GM23338 (cell line): ENCODE measurements at places on chromosomes 3 and 15. TPM values are rescaled to one million over a fixed set of nuclear protein-coding genes. Genes with fewer than 3 reads are reported as not detected.

- no peak for DNase-seq
Measured at GRCh38 chr3:217099-217813, 20.7 kb downstream of the CHL1 start.

DNA sequence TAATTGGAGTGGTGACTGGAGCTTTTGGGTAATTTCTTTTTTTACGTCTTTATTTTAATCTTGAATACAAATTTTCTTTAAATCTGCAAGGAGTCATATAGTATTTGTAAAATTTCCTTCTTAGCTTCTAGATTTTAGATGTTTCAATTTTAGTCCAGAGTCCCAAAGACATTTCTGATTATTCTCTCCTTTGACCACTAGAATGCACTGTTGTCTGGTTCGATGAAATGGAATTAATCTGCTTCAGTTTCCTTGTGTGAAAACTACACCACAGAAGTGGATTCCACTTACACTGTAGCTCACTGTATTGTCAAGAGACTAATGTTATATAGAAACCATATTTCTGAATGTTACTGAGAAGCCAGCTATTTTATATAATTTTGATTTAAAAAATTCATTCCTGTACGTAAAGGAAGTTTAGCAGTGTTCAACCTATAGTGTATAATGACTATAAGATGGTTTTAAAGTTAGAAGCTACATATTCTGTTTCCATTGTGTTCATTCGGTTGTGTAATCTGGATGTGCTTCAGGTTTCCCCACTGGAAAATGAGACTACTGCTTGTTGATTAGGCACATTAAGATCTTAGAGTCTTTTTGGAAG is 6.1 kb downstream of the GRAMD1C start:
- DNase-seq = peak; percentile 48

GRCh38 chr15:29871401-29871800 is 49.1 kb upstream of the TJP1 start:
- DNase-seq = no peak

DNA sequence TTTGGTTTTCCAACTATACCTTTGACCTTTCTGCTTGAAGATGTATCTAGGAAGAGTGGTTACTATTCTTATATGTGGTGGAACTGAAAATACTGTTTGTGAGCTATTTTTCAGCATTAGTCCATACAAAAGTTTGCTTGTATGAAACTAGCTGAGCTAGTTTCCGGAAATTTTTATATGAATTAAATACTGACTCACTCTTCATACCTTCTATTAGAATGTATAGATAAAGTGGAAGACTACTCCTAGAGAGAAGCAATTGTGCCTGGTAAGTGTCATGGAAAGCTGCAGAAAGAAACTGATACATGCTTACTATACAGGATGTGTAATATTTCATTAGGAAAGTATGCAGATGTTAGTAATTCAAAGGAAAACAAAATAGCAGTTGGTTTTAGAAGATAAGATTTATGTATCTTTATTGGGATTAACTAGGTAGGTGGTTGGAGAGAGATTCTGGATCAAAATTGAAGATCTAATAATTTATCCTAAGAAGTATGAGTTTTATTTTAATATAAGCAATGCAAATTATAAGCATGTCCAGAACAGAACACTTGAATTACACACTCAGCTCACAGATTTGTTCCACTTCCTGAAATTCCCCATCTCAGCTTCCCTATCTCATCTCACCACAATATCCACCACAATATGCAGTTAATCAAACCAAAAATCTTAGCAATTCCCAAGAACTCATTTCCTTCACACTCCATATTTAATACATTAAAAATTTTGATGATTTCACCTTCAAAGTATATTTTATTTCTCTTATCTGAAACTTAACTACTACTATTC is 82.8 kb downstream of the BCHE start:
- no peak for DNase-seq

GRCh38 chr3:113140876-113141275 is 70.5 kb upstream of the BOC start:
- DNase-seq = no peak

- DNase-seq = no peak
Measured at GRCh38 chr15:74387141-74387541, 19.7 kb upstream of the CYP11A1 start.

DNA sequence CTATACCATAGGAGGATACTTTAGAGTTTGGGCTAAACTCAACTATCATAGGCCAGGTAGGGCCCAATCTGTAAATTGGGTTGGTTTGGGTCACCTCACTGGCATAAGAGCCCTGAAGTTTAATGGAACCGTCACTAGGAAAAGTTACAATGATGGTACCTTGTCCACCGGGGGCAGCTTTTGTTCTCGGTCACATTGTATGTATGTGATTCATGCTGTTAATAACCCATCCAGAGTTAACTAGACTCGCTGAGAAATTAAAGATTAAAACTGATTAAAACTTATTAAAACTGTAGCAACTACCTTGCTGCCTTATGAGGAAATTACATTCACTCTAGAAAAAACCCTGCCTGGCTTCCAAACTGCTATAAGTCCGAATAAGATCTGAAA is 145.0 kb upstream of the TMCO5A start:
- DNase-seq = no peak

JAGN1 gene
- 22.5 and 23.7 TPM in 2 replicates for total RNA-seq

GRCh38 chr3:44932986-44933944 is 42.7 kb downstream of the ZDHHC3 start:
- no peak for DNase-seq

HTR3E gene
- not detected in 2 replicates for total RNA-seq

DNA sequence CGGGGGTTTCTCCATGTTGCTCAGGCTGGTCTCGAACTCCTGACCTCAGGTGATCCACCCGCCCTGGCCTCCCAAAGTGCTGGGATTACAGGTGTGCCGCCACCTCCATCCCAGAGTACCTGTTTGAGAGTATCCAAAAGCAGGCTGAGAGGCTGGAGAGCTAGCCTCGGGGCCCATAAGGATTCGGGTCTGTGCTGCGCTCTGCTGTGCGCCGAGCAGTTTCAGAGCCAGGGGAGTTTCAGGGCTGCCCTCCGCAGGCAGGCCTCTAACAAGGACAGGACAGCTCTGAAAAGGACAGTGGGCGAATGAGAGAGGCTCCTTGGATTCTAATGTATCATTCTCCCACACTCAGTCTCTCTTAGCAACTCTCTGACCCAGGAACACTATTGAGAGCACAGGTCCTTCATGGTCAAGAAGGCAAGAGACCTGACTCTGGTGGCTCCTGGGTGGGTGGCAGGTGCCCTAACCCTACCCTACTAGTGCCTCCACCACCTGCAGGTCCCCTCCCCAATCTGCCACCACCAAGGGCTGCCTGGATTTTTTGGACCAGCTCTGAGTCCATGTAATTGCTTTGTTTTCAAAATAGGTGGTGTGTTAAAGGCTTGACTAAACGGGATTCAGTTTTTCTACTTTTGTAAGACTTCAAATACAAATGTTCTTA is 27.8 kb downstream of the MAGEF1 start:
- DNase-seq = no peak

- DNase-seq = no peak
Measured at GRCh38 chr3:175184392-175184791, 325.3 kb downstream of the NAALADL2 start.

DNA sequence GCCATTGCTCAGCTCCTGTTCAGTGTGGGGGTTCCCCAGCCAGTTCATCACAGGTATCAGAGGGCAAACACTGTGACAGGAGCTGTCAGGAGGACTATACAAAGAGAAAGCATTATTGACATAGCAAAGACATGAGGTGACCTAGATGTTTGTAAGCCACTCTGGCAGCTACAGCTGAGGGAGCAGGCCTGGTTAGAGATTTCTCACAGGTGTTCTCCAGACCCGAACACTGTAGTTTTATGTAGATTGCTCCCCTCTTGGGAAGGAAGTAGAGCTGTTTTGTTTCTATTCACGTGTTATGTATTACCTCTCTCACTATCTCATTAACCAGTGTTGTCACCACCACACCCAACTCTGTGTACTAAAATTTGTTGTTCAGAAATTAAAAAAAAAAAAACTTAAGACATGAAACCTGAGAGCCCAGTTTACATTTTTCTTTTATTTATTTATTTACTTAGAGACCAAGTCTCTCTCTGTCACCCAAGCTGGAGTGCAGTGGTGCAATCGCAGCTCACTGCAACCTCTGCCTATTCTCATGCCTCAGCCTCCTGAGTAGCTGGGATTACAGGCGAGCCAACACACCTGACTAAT is 123.7 kb downstream of the RBPMS2 start:
- DNase-seq = peak; percentile 74

DNA sequence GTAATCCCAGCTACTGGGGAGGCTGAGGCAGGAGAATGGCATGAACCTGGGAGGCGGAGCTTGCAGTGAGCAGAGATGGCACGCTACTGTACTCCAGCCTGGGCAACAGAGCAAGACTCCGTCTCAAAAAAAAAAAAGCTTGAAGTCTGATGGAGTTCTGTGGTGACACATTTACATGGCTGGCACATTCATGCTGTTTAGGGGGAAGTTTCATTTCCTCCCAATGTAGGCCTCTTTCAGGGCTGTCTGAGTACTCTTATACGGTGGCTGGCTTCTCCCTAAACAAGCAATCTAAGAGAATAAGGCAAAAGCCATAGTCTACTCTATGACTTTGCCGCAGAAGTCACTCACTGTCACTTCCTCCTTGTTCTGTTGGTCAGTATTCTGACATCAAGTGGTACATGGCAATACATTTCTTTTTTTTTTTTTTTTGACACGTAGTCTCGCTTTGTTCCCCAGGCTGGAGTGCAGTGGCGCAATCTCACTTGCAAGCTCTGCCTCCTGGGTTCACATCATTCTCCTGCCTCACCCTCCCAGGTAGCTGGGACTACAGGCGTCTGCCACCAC is 41.2 kb downstream of the OIP5 start:
- no peak for DNase-seq

DNA sequence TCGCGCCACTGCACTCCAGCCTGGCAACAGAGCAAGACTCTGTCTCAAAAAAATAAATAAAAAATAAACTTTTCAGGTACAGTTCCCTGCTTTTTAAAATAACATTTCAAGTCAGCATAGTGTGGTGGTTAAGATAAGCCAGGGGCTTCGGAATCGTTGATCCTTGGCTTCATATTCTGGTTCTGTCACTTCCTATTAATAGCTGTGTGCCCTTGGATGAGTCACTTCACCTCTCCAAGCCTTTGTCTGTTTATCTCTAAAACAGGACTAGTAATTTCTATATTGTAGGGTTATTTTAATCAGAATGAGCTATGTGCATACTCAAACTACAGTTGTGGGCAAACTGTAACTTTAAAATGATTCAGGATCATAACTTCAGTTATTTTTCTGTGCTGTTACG is 53.8 kb upstream of the SENP5 start:
- no peak for DNase-seq

DNA sequence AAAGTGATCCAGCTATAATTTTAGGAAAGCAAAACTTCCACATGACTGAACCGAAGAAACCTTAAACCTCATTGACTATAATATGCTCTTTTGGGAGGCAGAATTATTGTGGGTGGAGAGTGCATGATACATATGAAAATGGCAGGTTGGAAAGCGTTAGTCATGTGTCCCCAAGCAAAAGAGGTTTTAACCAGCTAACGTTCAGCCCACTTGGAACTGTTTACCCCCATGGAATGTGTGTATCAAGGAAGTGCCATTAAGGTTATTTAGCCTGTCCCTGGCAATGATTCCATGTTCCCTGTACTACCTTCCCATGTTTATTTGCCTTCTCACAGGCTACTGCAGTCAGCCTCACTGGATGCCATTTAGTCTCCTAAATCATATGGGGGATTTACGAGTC is 44.1 kb upstream of the LRRC58 start:
- no peak for DNase-seq

GRCh38 chr3:181265750-181266333 is 276.3 kb upstream of the DNAJC19 start:
- DNase-seq = no peak

NR1I2 gene
- 3.9 and 4.4 TPM in 2 replicates for total RNA-seq

DNA sequence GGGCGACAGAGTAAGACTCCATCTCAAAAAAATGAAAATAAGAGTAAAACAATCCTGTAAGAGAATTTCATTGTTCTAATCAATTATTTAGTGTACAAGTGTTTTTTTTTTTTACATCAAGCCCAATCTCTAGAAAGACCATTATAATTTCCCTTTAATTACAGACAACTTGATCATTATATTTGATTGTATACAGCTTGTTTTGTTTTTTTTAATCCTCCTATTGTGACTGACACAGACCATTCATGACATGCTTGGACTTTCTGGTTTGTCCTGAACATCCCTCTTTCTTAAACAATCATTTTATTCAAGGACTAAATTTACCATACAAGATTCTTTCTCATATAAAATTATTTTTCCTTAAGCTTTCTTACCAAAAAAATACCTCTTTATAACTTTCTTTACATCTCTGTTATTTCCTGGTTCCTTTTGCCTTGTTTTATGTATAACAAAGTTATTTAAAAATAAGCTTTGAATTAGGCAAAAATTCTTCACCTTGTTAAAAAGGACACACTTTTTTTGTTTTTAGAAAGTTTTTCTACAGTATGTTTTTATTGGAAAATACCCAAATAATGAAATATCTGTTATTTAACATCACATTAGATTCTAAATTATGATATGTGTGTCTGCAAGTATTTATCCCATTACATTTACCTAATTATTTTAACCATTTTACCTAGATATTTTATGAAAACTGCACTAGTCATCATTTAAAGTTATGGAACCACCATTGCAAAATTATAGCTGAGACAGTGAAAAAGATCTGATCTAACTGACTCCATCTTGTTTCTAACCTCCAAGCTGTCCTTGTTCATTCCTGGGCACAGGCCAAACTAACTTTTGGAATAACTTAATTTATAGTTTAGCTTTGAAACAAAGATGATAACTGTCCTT is 26.1 kb upstream of the GFM1 start:
- peak; percentile 21 for DNase-seq

DNA sequence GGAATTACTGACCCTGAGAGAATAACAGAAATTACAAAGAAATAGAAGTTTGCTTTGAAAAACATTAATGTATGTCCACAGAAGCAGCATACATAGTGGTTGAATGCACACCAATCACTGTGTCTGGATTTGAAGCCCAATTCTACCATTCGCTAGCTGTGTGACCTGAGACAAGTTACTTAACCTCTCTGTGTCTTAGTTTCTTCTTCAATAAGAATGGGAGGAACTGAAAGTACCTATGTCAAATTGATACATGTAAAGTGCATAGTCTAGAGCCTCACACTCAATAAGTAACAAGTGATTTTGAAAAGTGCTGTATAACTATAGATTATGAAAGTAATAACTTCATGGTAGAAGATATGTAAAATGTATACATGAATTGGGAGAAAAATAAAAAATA is 457.8 kb downstream of the FOXP1 start:
- no peak for DNase-seq
